ENCODE measurements at places on chromosomes 2 and 18.

GRCh38 chr2:155145758-155146229 lies 447.3 kb downstream of the KCNJ3 start:
- DNase-seq = no peak

DNA sequence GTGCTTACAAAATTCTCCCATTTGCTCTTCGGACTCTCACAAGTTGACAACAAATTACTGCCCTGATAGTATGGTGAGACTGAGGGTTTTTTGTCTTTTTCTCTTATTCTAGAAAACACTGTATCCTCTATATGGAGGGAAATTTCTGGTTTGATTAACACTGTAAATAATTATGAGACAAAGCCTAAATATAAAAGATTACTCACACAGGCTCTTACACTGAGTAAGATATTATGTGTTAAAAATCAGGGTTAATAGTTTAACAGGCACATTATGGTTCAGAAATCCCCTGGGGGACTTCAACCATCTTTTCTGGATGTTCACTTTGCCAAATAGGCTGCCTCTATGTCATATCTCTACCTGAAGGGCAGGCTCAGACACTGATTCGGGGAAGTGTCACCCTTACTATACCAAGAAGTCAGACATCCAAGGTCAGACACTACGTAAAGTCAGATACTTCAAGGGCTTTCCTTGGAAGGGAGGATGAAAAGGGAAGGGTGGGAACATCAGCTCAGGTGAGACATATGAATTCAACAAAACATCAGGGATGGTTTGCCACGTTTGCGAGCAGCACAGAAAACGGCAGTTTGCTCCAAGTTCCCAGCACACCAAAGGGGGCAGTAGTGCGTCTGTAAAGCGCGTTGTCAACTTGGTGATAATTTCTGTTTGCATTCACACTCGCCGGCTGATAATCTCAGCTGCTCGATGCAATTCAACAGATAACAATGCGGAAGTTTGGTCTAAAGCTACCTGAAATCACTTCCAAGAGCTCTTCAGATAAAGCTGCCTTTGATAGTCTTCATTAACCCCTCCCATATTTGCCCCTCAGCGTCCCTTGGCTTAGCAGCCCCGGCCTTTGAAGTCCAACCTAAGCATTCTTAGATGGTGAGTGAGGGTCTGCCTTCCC lies 972 bp upstream of the RASGRP3 start:
- peak; percentile 80 for DNase-seq

DNA sequence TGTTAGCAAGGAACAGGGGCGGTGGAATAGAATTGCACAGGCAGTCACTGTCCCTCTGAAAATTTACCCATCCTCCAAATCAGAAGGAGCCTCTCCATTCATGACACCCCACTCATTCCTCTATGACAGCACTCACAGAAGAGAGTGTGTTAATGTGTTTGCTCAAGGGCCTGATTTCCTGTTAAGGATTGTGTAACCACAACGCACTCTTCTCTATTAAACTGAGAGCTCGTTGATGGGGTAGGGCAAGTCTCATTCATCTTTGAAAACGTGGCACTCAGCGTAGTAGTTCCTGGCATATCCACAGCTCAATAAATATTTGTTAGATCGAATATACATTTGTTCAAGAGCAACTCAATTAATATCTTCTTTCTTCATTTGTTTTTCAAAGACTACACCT lies 106.4 kb downstream of the VAPA start:
- no peak for DNase-seq

GRCh38 chr2:62933398-62933917 lies 117.2 kb upstream of the OTX1 start:
- no peak for DNase-seq

- DNase-seq = no peak
These were observed 1.9 kb downstream of the WDR12 start for GRCh38 chr2:202909394-202910192.

GRCh38 chr2:45992021-45992740 lies 305.0 kb upstream of the EPAS1 start:
- DNase-seq = no peak

GRCh38 chr2:41806286-41806685 lies 241.5 kb upstream of the PKDCC start:
- no peak for DNase-seq

- DNase-seq = no peak
These were observed 539.8 kb upstream of the RAB6C start for GRCh38 chr2:129439406-129440302.

DNA sequence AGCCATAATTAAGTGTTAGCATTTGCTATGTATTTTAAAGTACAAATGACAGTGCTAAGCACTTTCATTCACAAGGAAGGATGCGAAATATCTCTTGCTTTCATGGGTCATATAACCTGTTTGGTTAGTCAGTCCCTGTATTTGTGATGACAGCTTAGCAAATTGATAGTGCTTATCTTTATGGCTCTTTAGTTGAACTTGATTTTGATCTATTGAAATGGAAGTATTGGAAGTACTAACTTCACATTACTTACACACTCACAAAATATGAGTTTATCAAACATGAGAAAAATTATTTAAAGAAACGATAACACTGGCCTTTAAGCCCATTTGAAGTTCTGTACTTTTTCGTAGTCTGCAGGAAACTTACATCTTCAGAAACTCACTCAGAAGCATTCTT lies 97.4 kb upstream of the NEUROD1 start:
- DNase-seq = no peak

- no peak for DNase-seq
These were observed 211.3 kb downstream of the CYP26B1 start for GRCh38 chr2:71936076-71937030.

DNA sequence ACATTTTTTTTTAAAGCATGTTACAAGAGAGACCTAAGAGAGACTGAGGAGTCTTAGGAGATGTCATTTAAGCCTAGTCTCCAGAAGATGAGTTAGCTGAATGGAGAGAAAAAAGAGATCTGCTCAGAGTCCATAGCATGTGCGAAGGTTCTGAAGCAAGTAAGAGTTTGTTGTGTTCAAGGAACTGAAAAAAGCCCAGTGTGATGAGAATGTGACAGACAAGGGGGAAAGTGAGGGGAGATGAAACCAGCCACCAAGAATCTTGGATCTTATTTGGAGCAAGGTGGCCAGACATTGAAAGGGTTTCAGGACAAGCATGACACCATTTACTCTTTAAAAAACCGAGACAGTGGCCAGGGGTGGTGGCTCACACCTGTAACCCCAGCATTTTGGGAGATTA lies 5.2 kb upstream of the MOB1A start:
- no peak for DNase-seq

GRCh38 chr2:73838889-73839534 lies 10.3 kb downstream of the STAMBP start:
- DNase-seq = no peak

GRCh38 chr2:146079216-146079615 lies 1559.3 kb upstream of the ZEB2 start:
- no peak for DNase-seq

GRCh38 chr2:231765496-231765929 lies 15.6 kb downstream of the PDE6D start:
- DNase-seq = no peak

- DNase-seq = no peak
These were observed 214.2 kb downstream of the MREG start for GRCh38 chr2:215799194-215799593.

GRCh38 chr2:119234021-119235019 lies 10.7 kb downstream of the STEAP3 start:
- DNase-seq = no peak

DNA sequence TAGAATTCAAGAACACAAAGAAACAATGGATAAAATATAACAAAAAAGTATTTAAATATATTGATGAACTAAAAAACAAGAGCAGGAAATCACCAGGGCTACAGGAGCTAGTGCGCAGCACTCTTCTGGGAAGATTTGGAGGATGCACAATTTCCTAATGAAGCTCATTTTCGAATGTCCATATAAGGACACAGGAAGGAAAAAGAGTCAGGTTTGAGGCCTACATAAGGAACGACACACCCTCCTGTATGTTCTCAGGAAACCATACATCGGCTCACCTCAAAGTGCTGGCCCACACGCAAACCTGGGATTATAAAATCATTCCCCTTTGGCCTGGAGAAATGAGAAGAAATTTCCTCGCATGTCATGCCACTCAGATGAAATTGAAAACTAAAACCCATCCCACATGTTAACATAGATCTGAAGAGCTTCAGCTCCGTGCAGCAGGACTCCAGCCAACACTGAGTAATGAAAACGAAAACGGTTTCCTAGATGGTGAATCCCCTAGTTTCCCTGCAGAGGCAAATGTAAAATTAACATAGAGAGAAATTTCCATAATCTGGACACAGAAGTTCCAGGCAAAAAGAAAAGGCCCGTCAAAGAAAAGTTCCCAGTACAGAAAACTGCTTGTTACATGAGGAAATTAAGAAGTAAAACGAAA lies 825.8 kb downstream of the SOCS6 start:
- no peak for DNase-seq

DNA sequence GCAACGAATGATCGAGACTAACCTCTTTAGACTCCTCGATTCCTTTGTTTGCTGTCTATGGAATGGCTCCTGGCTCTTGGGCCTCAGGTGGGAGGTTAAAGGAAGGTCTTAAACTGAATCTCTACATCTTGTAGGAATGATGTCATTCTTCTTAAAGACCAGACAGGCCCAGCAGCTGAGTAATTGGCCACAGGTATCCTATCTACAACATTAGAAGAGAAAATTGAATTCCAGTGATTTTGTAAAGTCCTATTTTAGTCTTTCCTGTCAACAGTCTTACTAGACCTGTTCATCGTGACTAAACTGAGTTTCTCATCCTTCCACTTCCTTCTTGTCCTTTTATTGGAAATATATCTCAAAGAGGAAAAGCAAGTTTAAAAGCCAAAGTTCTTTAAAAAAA lies 274.8 kb downstream of the ALPK2 start:
- no peak for DNase-seq

GRCh38 chr2:181462033-181462432 lies 4.8 kb downstream of the ITGA4 start:
- DNase-seq = no peak

DNA sequence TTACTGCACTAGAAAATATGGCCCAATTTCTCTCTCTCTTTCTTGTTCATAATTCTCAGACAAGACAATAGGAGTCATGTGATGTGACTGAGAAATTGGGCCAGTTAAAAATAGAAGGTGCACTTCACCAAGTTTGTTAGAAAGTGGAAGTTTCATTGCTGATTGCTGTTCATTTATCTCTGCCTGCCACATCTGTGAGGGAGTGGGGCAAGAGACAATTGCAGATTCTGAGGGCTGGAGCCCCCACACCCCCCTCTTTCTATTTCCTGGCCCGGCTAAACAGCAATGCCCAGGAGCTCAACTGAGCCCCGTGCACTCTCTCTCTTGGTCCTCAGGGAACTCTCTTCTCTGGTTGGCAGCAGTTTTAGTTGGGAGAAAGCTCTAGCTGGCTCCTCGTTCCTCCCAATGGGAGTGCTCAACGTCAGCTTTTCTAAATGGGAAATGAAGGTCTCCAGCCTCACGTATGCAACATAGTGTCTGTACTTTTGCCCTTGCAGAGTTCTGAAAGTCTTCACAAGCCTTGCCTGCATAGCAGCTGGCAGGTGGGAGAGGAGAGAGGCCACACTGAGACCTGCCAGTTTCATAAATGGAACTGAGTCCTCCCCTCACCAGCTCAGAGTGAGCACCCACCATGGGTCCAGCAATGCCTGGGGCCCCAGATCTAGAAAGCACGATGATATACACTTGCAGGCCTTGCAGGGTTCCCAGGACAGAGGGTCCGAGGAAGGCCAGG lies 115.7 kb downstream of the MYCN start:
- no peak for DNase-seq

GRCh38 chr2:139353874-139354273 lies 573.7 kb upstream of the NXPH2 start:
- DNase-seq = no peak

GRCh38 chr2:151824886-151825285 lies 3.3 kb downstream of the ARL5A start:
- no peak for DNase-seq

GRCh38 chr2:26561918-26562810 lies 79.0 kb downstream of the CIB4 start:
- peak; percentile 75 for DNase-seq

- no peak for DNase-seq
These were observed 48.8 kb downstream of the SH3BP4 start for GRCh38 chr2:235000426-235001236.

DNA sequence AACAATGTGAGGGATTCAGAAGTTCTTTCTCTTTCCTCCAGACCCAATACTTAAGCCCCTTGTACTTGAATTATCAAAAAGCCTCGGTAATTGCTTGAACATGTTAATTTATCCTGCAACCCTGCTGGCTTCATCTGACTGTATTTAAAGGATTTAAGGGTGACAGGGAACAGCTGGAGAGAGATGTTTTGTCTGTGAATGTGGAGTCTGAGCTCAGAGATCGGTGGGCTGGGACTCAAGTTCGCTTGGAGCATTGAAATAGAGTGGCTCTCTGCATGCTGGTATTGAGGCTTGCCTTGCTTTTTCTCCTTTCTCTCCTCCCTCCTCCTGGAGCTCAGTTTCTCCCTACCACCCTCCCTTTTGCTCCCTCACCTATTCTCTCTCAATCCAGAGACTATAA lies 73.6 kb downstream of the BOD1L2 start:
- no peak for DNase-seq

DNA sequence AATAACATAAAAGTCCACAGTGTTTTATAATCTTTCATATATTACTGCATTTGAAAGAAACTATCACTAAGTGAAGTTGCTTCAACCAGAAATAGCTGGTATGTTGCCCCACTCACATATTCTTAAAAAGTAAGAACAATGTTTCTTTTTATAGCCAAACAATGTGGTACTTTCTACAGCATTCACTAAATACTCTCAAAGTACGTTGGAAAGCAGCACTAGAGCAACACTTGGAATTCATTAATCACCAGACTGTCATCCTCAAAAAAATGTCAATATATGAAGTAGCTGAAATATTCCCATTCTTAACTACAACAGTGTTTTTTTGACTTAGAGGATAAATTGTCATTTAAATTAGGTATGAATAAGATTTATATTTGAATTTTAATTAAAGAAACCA lies 32.8 kb downstream of the COBLL1 start:
- no peak for DNase-seq

DNA sequence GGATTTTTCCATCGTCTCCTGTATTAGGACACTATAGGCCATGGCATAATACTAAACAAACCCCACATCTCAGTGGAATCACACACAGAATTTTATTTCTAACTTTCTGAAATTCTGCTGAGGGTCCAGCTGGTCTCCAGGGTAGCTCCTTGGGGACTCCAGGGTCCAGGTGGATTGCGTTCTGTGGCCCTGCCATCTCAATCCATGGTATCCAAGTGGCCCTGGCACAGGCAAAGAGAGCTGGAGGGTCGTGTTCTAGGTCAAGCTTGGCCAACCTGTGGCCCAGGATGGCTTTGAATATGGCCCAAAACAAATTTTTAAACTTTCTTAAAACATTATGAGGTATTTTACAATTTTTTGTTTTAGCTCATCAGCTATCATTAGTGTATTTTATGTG lies 134.6 kb downstream of the CTIF start:
- DNase-seq = no peak

Measured in right forelimb (tissue), 1 donor.